ENCODE measurements at places on chromosomes 1 and 21.

DNA sequence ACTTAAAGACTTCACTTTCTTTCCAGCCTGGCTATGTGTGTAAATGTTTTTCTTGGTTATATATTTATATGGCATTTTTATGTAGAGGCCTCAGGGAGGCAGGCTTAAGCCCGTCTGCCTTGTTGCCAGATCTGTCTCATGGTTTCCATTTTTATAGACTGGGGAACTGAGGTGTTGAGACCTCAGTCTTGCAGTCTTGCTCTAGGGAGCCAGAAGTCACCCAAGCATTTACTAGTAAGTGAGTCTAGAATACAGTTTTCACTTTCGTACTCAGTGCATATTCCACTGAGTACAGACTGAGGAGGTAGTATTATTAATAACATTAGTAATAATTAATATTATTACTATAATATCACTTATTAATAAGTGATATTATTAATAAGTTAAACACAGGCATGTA lies 161.4 kb downstream of the UCK2 start:
- DNase-seq: no peak

DNA sequence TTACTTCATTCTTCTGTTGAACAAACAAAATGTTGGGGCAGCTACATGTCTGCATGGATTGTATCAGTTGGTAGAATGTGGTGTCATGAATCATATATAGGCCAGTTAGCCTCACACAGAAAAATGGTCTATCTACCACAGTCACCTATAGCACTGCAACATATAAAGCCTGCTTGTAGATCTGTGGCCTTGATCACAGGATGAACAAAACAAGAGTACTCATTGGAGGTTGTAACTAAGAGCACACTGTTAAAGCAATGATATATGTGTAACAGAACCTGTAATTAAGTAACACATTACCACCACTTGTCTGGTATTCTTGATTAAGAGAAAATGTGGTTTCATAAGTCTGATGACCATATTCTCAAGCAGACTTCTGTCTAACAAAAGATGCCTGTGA lies 167.3 kb upstream of the SGIP1 start:
- no peak for DNase-seq

GRCh38 chr1:168467452-168467851 lies 76.3 kb downstream of the XCL2 start:
- no peak for DNase-seq

DNA sequence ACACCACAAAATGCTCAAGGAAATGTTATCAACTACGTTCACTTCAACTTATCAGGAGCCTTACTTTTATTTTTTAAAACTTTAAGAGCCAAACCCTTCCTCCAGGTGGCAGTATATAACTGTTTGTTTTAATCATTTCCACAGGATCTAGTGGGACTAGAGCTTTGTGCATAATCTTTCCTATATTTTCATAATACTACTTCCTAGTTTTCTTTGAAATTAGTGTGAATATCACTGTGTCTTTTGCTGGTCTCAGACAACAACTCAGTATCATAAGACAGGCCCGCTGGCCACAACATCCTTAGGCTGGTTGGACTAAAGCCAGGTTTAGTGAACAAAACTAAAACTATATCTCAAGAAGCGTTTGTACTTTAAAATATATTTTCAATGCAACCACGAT lies 145.5 kb downstream of the TIAM1 start:
- DNase-seq: peak; percentile 16

DNA sequence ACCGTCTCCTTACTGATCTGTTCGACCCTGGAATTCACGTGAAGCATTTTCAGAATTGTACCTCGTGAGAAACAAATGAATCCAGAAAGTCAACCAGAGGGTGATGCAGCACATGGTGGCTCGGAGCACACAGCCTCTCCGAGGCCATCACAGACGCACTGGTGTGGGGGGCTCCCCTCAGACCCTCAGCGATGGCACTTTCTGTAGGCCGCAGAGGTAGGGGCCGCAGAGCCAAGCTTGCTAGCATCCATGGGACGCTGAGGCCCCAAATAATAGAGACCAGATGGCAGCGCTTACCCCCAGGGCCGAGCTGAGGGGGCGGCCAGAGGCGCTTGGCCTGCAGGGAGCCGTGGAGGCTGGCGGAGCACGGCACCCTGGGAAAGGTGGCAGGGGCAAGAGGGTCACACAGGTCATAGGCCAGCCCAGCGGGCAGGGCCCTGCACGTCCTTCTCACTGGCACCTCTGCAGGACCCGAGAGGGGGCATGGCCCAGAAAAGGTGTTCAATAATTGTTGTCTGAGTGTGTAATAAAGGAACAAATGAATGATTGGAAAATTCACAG lies 28.1 kb upstream of the COL6A2 start:
- DNase-seq: no peak

GRCh38 chr1:219660666-219661463 lies 48.0 kb upstream of the ZC3H11B start:
- peak; percentile 58 for DNase-seq

DNA sequence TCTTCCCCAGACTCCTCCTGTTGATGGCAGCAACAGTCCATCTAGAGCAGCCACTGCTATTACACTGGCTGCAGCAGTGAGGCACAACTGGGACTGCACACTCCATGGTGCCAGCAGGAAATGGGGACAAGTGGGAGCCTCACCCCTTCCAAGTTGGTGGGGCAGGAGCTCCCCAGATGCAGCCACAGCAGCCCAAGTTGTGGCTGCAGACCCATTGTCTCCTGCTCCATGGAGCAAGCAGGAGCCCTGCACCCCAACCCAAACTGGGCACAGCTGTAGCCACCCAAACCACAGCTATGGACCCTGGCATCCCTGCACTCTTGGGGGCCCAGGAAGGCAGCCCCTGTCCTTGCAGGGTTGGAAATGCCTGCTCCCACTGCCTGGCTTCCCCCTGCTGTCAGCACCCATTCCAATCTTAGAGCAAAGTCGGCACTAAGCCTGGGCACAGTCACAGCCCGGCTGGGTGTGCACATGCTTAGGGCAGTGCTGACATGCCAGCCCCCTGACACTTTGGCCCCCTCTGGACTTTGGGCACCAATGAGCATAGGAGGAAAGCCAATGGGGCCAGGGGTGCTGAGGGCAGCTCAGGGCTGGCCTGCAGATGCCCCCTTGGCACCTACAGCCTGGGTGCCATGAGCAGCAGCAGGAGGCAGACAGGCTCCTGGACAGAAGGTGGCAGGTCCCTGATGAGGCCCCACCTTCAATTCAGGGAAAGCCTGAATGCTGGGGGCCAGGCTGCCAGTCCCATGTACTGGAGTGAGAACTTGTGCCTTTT lies 44.0 kb downstream of the MATN1 start:
- no peak for DNase-seq

- DNase-seq: no peak
Observed at GRCh38 chr1:91643431-91643830, 142.8 kb downstream of the CDC7 start.

- DNase-seq: no peak
Observed at GRCh38 chr1:53272349-53272748, 34.0 kb upstream of the MAGOH start.

- no peak for DNase-seq
Observed at GRCh38 chr1:47834326-47834725, 162.9 kb downstream of the TRABD2B start.

- no peak for DNase-seq
Observed at GRCh38 chr1:16126743-16127515, 28.9 kb downstream of the EPHA2 start.

GRCh38 chr1:100440075-100440809 lies 87.9 kb downstream of the CDC14A start:
- no peak for DNase-seq

GRCh38 chr1:23651069-23651808 lies 40.4 kb upstream of the RPL11 start:
- DNase-seq: no peak

DNA sequence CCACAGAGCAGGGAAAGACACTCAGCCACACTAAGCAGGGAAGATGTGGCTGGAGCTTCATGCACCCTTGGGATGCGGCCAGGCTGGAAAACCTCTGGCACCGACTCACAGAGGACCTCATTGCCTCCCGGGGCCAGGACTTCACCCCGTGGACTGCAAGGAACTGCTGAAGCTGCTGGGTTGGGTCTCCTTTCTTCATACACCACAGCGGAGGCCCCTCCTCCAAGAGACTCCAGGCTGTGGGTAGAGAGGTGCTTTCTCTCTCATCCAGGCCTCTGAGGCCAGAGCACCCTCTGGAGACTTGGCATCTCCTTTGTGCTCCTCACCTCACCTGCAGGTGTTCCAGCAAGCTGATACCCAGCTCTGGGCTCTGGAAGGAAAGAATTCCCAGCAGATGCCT lies 76.0 kb upstream of the EDN2 start:
- no peak for DNase-seq

- no peak for DNase-seq
Observed at GRCh38 chr1:210239349-210240111, 6.9 kb downstream of the SERTAD4 start.

DNA sequence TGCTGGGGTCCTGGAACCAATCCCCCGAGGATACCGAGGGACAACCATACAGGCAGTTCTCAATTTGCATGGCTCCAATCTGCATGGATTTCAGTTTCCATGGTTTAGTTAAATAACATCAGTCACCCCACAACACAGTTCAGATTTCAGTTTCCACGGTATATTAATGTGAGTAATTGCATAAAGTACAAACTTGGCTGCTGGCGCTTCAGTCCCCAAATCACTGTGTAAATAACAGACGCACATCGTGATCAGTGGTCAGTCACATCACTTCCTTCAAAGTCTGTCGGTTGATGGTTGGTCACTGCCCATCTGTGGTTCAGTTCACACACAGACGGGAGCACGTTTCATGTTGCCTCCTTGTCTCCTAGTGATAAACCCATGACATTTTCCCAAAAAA lies 66.4 kb upstream of the LPGAT1 start:
- DNase-seq: no peak

GRCh38 chr1:11374748-11375110 lies 101.7 kb downstream of the UBIAD1 start:
- no peak for DNase-seq

DNA sequence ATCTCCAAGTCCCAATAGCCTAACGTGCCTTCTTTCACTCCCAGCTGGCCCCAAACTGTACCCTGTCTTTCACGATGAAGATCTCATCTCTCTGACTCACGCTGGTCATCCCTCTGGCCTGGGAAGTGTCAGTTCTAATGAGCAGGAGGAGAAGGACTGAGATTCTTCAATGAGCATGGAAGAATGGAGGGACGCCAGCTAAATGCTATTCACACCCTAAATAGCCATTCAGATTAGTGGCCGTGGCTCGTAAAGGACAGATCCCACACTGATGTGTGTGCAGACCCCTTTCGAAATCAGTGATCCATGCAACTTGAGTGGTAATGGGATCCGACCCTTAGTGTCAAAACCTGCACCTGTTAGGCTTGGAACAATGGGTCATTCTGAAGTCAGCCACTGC lies 75.9 kb upstream of the SMYD2 start:
- no peak for DNase-seq

- DNase-seq: no peak
Observed at GRCh38 chr1:192809307-192810252, 741 bp downstream of the RGS2 start.

DNA sequence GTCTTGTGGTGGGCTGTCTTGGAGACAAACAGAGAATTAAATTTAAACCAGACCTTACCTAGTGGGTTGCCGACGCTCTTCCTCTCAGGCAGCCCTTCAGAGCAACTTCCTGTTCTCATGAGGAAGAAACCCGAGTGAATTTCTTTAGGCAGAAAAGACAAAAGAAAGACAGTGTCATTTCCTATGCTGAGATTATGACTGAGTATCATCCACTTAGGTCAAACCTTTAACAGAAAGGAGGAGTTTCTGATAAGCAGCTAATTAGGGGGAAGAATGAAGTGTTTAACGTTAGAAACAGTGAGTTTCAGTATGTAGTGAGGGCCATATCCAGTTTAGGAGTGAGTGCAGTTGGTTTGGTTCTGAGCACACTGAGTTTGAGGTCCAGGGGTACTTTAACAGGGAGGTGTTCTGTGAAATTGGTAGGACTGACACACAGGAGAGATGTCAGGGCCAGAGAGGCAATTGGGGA lies 38.7 kb downstream of the FASLG start:
- DNase-seq: no peak

DNA sequence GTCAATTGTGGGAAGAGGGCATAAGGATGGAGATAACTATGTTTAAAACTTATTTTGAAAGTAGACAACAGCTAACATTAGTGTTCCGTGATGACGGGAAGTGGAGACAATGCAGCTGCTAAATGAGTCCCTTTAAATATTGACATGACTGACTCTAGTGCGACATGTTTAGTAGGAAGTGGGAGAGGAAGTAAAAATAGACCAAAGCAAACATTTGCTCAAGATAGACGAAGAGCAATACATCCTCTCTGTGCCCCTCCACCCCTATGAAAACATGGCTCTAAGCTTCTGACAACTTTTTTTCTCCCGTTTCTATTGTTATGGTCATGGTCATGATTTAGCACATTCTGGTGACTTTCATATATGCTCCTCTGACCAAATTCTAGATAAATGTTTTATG lies 60.0 kb upstream of the HMCN1 start:
- DNase-seq: no peak

GRCh38 chr1:36963006-36963405 lies 71.3 kb downstream of the GRIK3 start:
- no peak for DNase-seq
